B cell (primary cell): ENCODE measurements at places on chromosomes 2 and 18.

GRCh38 chr2:234996941-234997270 is 45.1 kb downstream of the SH3BP4 start:
- DNase-seq, result no peak

- DNase-seq, result no peak
Measured at GRCh38 chr2:9778012-9778411, 65.3 kb upstream of the TAF1B start.

GRCh38 chr2:89829828-89830227 is 1138.4 kb downstream of the RPIA start:
- no peak for DNase-seq

DNA sequence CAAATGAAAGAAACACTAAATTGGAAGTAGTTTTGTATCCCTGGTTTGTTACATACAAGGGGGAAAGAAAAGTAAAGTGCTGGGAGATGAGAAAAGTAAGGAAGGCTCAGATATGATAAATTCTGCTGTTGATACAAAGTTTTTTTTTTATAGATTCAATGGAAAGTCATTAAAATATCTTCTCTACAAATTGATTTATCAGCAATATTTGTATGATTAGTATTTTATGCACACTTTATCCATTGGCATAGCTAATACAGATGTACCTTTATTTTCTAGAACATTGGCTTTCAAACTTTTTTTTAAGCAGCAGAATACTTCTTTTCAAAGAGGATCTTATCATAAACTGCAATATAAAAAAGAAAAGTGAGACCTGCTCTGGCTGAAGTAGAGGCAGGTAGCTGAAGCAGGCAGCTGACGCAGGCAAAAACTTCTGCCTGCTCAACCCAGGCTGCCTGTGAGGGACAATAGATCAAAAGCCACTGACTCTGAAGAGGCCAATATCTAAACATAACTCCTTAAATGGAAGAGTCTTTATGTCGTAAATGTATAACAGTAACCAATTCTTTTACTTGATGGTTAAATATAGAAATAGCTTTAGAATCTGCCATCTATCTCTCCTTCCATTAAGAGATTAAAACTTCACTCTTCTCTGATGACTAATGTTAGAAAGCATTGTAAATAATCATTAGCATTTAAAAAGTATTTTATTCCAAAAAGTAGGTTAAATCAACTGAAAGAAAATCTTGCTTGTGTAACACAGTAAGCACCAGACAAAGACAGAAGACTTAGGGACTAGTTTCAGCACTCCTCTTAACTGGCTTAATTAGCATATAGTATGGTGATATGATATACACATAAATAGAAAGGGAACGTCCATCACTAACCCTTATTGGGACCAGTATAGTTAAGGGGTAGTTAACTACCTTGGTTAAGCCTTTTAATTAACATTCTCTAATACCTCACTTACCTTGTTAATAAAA is 174.2 kb downstream of the SLC39A10 start:
- no peak for DNase-seq

GRCh38 chr2:119049968-119050704 is 108.1 kb downstream of the MARCO start:
- no peak for DNase-seq

DNA sequence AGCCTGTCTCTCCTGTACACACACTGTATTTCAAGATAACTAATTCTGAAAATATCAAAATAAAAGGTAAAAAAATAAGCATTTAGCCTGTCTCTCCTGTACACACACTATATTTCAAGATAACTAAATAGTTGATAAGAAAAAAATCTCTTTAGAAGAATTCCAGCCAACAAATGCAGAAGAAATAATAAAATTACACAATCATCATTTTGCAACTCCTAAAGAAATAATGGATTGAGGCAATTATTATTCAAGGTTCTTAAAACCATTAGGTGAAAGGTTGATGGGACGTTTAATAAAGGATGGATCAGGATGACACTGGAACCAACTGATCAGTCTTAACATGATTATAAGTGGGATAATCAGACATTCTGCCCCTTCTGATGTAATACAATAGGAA is 148.0 kb upstream of the FN1 start:
- no peak for DNase-seq

- DNase-seq, result no peak
Measured at GRCh38 chr2:149627111-149627801, 39.7 kb upstream of the MMADHC start.

GRCh38 chr18:75010278-75010677 is 198.7 kb downstream of the PTGR3 start:
- no peak for DNase-seq

GRCh38 chr2:1743396-1744150 is 742 bp downstream of the PXDN start:
- DNase-seq, result peak; percentile 23

DNA sequence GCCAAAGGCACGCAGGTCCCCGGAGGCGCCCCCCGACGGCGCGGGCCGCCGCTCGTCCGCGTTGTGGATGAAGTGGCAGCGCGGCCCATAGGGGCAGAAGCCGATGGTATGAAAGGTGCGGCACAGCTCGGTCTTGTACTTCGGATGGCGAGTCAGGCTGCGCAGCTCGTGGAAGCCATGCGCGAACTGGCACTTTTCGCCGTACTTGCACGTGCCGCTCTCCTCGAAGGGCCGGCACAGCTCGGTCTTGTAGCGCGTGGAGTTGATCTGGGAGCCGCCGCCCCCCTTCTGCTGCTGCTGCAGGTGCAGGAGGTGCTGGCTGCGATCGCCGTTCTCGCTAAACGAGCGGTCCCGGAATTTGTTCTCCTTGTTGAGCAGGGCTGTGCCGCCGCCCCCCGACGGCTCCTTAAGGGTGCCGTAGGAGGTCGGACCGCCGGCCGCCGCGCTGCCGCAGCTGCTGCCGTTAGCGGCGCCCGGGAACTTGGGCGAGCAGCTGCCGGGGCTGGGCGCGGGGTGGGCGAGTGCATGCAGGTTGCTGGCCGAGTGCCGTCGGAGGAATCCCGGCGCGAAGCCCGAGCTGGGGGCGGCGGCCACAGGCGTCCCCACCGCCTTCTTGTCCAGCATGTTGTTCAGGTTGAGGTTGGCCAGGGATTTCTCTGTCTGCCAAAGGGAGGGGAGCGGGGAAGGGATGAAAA is 1.2 kb downstream of the ZFP36L2 start:
- peak; percentile 87 for DNase-seq

DNA sequence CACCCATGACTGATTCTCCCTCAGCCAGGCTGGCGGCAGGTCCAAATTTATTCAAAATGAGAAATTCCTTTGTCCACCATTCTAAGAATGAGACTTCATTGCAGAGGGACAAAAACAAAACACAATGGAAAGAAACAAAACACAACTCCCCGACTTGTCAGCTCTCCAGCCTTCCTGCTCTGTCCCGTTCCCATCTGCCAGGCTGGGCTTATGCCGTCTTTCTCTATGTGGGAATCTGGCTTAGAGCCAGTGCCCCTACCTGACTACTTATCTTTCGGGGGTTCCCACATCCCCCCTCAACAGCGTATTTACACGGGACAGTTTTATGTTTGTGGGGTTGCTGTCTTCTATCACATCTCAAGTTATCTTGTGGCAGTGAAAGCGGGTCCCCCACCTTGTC is 13.8 kb downstream of the CELF4 start:
- no peak for DNase-seq

- DNase-seq, result no peak
Measured at GRCh38 chr2:235511187-235511661, 17.4 kb downstream of the AGAP1 start.

GRCh38 chr18:56727399-56727798 is 76.2 kb downstream of the WDR7 start:
- DNase-seq, result no peak

DNA sequence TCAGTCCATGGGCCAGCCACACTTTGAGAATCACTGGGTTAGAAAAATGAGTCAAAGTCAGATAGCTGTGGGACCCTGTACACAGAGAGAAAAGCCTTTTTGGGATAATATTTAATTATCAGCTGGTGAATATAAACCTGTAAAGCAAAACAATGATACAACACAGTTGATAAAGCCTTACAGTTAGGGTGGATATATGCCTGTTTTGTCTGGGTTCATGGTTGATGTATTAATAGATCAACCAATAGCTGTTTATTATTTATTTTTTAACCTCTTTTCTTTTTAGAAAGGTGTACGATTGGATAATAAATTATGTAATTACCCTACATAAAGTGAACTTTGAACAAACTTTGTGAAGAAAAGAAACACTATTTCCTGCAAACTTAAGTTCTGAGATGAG is 145.6 kb downstream of the TDRD15 start:
- no peak for DNase-seq

GRCh38 chr2:136286423-136286822 is 168.5 kb upstream of the CXCR4 start:
- DNase-seq, result no peak

- DNase-seq, result no peak
Measured at GRCh38 chr2:24220554-24221291, 45.9 kb downstream of the FAM228A start.

GRCh38 chr2:220533485-220533884 is 906.1 kb downstream of the SLC4A3 start:
- DNase-seq, result no peak

GRCh38 chr2:55111570-55112228 is 61.4 kb upstream of the RTN4 start:
- DNase-seq, result peak; percentile 12
